ENCODE measurements at places on chromosomes 11 and 22. TPM values are rescaled to one million over a fixed set of nuclear protein-coding genes. Genes with fewer than 3 reads are reported as not detected.

DNA sequence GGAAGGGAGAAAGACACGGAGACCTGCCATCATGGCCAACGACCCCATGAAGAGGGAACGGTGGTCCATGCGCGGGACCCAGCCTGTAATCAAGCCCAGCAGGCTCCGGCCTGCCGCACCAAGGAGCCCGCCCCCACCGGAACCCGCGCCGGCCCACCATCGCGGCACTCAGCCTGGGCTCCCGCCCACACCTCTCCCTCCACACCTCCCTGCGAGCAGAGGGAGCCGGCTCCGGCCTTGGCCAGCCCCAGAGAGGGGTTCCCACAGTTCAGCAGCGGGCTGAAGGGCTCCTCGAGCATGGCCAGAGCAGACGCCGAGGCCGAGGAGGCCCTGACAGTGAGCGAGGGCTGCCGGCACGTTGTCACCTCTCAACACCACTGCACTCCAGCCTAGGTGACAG is 1302.8 kb upstream of the CNTN5 start:
- no peak for DNase-seq

DNA sequence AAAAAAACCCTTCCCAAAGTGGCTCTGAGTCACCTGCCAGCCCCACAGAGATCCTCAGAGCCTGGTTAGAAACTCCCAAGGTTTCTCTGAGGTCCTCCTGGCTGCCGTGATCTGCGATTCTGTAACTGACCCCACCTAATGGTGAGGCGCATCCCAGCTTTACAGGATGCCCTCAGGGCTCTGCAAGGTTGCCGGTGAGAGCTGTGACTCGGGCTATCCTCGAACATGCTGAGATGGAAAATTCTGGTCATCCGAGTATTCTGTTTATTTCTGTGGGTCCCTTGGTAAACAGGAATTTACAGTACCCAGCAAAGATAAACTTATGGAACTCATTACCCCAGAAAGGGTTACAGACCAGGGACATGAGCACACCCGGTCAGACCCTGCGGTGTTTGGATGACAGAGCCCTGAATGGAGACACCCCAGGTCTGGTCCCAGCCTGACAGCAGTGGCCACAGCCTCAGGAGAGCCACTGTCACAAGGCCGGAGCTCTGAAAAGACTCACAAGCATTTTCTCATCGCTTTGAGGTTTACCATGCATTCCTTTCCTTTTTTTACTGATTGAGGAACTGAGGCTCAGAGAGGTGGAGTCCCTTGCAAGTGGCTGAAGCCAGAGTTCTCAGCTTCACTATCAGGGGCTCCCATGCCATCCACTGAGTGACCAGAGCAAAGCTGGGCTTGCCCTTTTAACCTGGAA is 22.2 kb downstream of the LIF start:
- DNase-seq = no peak

GRCh38 chr11:43578346-43579170 is 102.0 kb upstream of the HSD17B12 start:
- no peak for DNase-seq

DNA sequence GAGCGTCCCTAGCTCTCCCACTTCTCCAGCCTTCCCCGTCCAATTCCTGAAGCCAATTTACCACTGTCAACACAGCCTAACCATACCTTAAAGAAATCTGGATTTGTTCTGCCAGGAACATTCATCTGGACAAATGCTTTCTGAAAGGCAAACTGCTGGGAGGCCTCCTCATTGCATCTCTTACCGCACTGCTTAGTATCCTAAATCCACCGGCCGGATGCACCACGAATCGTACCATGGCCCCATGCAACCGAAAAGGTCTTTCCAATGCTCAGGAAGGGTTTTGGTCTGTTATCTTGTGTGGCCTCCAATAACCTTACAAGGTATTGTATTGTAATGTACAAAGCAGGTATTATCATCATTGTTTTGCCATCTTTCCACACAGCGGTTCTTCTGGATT is 57.6 kb downstream of the MYH9 start:
- no peak for DNase-seq

GRCh38 chr11:12119502-12119901 is 9.1 kb downstream of the MICAL2 start:
- DNase-seq = no peak

- DNase-seq = no peak
Measured at GRCh38 chr11:36311926-36312595, 16.0 kb downstream of the PRR5L start.

GRCh38 chr11:24046731-24047130 is 450.1 kb upstream of the LUZP2 start:
- DNase-seq = no peak

GRCh38 chr11:35170503-35170902 is 31.5 kb downstream of the CD44 start:
- DNase-seq = peak; percentile 42

DNA sequence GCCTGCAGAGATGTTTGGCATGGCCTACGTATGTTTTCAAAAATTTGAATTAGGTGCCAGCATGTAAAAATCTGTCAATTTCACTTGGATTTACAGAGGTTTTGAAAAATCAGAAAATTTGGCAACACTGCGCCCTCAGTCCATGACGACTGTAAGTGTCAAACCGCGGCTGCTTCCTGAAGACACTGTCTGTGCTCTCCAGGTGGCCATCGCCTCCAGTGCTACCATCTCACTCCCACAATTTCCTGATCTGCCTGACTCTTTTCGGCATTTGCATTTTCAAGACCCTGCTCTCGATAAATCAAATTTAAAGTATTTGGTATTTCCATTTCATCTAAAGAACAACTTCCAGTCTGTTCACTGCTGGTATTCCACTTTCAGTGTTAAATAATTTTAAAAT is 34.6 kb downstream of the VSIG10L2 start:
- no peak for DNase-seq

- DNase-seq = no peak
Measured at GRCh38 chr11:94924171-94924572, 49.2 kb downstream of the CWC15 start.

The DDI1 gene
- polyA plus RNA-seq = not detected

The KCNE3 gene
- polyA plus RNA-seq = 29.7 TPM

The OR8K3 gene
- not detected for polyA plus RNA-seq

The C1QTNF5 gene
- 20.6 TPM for polyA plus RNA-seq
